GM23338 (cell line): ENCODE measurements at places on chromosomes 16 and 17. TPM values are rescaled to one million over a fixed set of nuclear protein-coding genes. Genes with fewer than 3 reads are reported as not detected.

Gene FMNL1
- 9.3 and 23.1 TPM in 2 replicates for total RNA-seq

Gene SPIRE2
- 10.1 and 15.2 TPM in 2 replicates for total RNA-seq

Gene AURKB
- 128 and 135 TPM in 2 replicates for total RNA-seq

Gene AOC3
- total RNA-seq = 1.4 and 1.6 TPM in 2 replicates

Gene DNAH9
- total RNA-seq = 0.27 TPM in 1 of 2 replicates, not detected in the other

Gene HGS
- total RNA-seq = 66.9 and 90.2 TPM in 2 replicates

Gene PPY
- total RNA-seq = not detected in 2 replicates

Gene PPP1R1B
- 1.5 and 3.4 TPM in 2 replicates for total RNA-seq

Gene ATXN2L
- total RNA-seq = 192 TPM in 2 replicates

Gene BCL7C
- 17.5 and 20.4 TPM in 2 replicates for total RNA-seq

Gene ALG1
- 30.0 and 36.4 TPM in 2 replicates for total RNA-seq

Gene CDK5R1
- 8.7 and 11.6 TPM in 2 replicates for total RNA-seq

Gene SLC5A10
- 0.10 TPM in 1 of 2 replicates, not detected in the other for total RNA-seq

Gene RCVRN
- total RNA-seq = not detected in 2 replicates

Gene HBQ1
- 3.1 and 6.6 TPM in 2 replicates for total RNA-seq

Gene CCL23
- total RNA-seq = not detected in 2 replicates

Gene CFAP97D1
- total RNA-seq = 0.07 and 0.12 TPM in 2 replicates

Gene MT1E
- 13.9 and 31.0 TPM in 2 replicates for total RNA-seq

Gene ZFP3
- 0.93 and 1.6 TPM in 2 replicates for total RNA-seq

Gene CCDC144A
- total RNA-seq = 3.2 and 4.2 TPM in 2 replicates

Gene TP53TG3F
- not detected in 2 replicates for total RNA-seq

Gene TMEM98
- total RNA-seq = 85.4 and 94.8 TPM in 2 replicates

Gene PLCD3
- 15.9 and 32.1 TPM in 2 replicates for total RNA-seq

DNA sequence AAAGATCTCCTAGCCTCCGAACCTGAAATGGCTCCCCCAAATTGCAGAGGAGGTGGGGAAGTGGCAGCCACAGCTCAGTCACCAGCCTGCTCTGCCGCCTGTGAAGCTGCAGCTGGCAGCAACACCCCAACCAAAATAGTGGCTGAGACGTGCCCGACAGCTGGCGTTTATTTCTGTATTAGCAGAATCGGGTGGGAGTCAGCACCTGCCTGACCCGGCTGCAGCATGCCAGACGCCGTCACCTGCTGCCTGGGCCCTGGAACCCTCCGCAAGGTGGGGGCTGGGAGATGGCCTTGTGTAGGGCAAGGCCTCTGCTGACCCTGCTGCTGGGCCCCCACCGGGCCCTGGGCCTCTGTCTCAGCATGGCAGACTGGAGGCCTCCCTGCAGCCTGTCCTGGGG is 17.5 kb upstream of the PABPN1L start:
- no peak for DNase-seq

DNA sequence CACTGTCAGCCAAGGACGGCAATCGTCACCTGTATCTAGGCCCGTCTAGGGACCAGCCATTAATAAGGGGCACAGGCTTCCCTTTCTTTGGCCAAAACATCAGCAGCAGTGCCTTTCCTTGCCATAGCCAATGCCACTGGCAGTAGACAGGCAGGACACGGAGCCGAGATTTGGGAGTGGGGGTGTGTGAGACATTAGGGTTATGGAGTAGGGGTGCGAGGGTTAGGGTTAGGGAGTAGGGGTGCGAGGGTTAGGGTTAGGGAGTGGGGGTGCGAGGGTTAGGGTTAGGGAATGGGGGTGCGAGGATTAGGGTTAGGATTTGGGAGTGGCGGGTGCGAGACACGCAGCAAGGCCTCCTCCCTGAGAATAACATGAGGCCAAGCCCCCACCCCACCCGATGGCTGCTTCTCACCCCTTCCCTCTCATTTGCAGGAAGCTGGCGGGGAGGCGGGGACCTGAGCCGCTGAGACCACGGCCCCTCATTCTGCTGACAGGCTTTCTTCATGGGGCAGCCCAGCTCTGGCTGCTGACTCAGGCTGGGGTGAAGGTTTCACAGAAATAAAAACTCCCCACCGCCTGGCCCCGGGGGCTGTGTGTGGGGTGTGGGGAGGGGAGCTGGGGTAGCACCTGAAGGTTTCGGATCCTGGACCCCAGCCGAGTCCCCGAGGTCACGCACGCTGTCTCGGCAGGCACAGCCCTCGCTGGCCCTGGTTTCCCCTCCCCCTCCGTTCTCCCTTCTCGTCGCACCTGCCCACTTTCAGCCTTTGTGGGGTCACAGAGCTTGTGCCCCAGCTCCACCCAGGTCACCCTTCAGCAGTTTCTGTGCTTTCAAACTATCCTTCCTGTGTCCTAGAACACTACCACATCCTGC is 93.8 kb downstream of the PGS1 start:
- DNase-seq = no peak

- DNase-seq = peak; percentile 56
These were observed 12.2 kb upstream of the CDH5 start for GRCh38 chr16:66354034-66354909.

GRCh38 chr16:85168732-85169256 is 56.5 kb upstream of the CIBAR2 start:
- DNase-seq = peak; percentile 76

DNA sequence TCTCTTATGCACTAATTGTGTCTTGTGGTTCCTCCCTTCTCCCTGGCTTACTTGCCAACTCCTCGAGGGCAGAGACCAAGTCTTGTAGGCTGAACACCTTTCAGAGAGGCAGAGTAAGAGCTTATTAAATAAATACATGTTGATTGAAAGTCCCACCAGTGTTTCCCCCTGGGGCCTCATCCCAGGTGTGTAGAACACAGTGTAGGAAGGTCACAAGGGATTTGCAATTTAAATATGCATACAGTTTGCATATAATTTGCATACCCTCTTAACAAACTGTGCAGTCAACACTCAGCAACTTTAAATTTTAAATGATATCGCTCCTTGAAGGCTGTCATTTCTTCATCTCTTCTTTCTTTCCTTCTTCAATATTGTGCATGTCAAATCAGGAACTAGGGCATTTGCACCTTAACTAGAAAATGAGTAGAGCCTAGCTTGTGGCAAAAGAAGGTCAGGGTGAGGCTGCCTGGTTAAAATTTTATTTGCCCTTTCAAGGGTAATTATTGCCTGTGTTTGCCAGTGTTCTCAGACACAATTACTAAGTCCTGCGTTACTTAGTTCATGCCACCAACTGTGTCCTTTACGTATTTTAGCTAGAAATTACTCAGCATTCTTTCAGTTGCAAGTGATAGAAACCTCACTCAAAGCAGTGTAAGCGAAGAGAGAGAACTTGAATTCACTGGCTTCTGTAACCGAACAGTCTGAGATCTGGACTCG is 465.7 kb downstream of the HAPSTR1 start:
- DNase-seq = no peak

- DNase-seq = no peak
These were observed 16.0 kb upstream of the DLX4 start for GRCh38 chr17:49952912-49953497.

GRCh38 chr16:55328611-55329569 is 4.9 kb downstream of the IRX6 start:
- DNase-seq = peak; percentile 62

DNA sequence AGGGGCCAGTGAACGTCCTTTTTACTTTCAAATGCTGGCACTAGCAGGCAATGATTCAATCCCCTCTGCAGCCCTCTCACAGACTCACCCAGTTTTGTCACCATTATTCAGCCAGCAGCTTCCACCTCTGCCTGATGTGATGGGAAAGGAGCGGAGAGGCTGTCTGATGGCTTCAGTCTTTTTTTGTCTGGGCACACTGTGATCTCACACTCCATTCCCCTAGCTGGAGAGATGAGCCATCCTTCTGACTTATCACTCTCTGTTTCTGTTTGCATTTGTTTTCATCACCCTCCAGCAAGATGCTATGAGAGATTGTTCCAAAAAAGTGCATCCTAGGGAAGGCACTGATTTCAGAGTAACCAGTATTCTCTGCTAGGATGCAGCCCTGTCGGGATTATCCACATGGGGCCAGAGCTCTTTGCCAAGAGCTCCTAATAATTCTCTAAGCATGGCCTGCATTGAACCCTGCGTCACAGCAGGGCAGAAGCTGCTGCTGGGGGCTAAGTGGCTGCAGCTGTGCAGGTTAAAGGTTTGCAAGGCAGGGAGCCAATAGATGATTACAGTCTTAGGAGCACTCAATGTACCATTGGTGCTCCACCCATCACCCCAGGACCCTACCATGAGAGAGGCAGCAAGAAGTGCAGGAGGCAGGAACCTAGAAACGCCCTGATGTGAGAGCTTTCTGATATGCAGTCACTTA is 236.1 kb upstream of the C16orf82 start:
- DNase-seq = no peak

DNA sequence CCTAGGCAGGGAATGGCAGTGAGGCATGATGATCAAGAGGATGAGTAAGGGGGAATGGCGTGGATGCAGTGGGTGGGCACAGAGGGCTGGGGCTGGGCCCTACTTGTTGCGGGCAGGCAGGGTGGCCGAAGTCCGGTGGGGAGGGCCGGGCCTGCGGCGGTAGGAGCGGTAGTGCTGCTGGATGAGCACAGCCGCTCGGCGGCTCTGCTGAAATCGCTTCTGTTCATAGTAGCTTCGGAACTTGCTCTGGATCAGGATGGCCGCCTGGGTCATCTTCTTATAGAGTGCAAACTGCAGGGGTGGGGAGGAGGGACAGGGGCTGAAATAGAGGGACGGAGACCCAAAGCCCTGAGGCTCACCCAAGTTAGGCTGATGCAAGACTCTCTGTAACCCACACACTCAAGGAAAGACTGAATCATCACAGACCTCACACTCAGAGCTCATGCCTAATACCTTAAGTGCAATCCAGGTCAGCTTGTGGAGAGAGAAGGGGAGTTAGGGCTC is 1.5 kb upstream of the SPAG7 start:
- no peak for DNase-seq

GRCh38 chr17:35243561-35244340 is 879 bp downstream of the SLFN5 start:
- DNase-seq = peak; percentile 54

GRCh38 chr16:89297910-89298545 is 80.5 kb downstream of the ZNF778 start:
- no peak for DNase-seq

- no peak for DNase-seq
These were observed 9.8 kb upstream of the MED11 start for GRCh38 chr17:4721203-4722135.

- no peak for DNase-seq
These were observed 26.7 kb downstream of the WNT9B start for GRCh38 chr17:46878055-46878454.

- no peak for DNase-seq
These were observed 51.0 kb upstream of the NOL11 start for GRCh38 chr17:67666710-67667109.

DNA sequence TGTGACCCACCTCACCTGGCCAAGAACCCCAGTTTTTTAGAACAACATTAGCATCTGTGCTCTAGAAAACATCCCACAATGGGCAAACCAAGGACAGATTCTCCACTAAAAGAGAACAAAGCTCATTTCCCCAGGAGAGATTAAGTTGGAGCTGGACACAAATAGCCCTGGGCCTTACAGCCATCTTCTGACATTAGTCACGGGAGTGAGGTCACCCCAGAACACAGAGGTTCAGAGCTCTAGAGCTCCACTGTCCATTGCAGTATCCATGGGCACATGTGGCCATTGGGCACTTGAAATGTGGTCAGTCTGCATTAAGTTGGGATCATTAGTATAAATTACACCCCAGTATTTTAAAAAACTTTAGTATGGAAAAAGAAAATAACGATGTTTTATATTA is 47.6 kb upstream of the RBBP6 start:
- DNase-seq = no peak

GRCh38 chr17:40515491-40516041 is 14.1 kb upstream of the TNS4 start:
- DNase-seq = no peak

- no peak for DNase-seq
These were observed 41.9 kb upstream of the CRHR1 start for GRCh38 chr17:45742251-45742650.

- DNase-seq = peak; percentile 98
These were observed at the start of gene PIPOX for GRCh38 chr17:29042679-29043538. Gene PIPOX (plus strand): TSS chr17:29043141. CDS start chr17:29043226, 85 bp downstream.

GRCh38 chr16:50743581-50744225 is 1.8 kb downstream of the CYLD start:
- DNase-seq = no peak

- DNase-seq = no peak
These were observed 87.7 kb downstream of the RMI2 start for GRCh38 chr16:11432856-11433395.

DNA sequence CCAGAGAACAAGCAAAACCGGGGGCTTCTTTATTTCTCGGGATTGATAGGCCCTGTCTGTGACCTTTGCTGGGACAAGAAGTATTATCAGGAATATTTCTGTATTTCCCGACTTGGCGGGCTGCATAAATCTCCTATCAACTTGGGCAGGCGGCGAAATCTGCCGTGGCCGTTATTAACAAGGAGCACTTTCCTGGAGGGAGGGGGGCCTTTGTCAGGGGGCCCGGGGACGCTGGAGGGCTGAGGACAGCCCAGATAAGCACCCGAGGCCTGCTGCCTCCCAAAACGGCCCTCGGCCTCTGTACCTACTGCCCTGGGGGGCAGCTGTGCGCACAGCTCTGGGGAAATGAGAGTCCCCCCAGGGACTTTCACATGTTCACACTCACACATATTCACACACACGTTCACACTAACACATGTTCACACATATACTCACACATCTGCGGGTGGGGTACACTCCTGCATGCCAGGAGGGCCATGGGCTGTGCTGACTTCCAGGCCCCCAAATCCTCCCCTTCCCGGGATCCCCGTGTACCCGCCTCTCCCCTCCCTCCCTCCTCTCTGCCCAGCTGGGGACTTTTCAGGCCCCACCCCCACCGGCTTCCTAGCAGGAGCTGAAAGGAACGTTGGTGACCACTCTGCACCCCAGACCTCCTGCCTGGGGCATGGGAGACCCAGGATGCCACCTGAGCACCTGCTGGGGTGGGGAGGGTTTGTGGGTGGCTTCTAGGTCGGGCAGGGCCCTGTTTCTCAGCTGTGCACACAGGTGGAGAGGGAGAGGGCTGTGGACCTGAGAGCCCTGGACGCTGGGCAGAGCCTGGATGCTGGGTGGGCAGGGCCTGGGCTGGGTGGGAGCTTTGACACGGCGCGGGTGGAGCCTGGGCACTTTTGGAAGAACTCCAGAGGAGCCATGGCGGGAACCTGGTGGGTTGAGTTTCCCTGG is 24.3 kb upstream of the GSE1 start:
- no peak for DNase-seq

GRCh38 chr17:35094902-35095301 is 24.8 kb downstream of the RAD51D start:
- no peak for DNase-seq

- no peak for DNase-seq
These were observed 200.8 kb upstream of the KCNJ16 start for GRCh38 chr17:69874175-69874670.

GRCh38 chr16:27402964-27403600 is 1.1 kb downstream of the IL21R start:
- DNase-seq = no peak

- no peak for DNase-seq
These were observed 37.7 kb upstream of the CCDC182 start for GRCh38 chr17:57782647-57783337.

DNA sequence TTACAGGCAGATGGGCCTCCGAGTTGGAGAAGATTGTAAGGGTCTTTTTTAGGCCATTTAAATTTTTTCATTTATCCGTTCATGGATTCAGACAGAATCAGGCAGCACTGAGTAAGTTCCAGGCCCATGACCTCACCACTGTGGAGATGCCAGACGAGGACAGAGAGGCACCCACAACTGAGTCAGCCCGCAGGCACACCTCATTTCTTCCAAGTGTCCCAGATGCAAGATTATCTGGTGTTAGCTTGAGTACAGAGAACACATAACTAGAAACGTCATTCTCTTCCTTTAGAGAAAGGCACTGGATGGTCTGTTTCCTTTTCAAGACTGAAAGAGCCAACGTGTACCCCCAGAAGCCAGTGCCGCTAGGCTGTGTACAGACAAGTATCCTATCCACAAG is 16.9 kb downstream of the CLEC16A start:
- DNase-seq = no peak
